ENCODE measurements at places on chromosomes 1 and 21. TPM values are rescaled to one million over a fixed set of nuclear protein-coding genes. Genes with fewer than 3 reads are reported as not detected.

The FAM72C gene
- 1.7 TPM for total RNA-seq

- DNase-seq, result no peak
Observed at GRCh38 chr1:174974711-174975119, 25.0 kb upstream of the CACYBP start.

- DNase-seq, result no peak
Observed at GRCh38 chr1:53378061-53378460, 50.2 kb upstream of the LRP8 start.

GRCh38 chr1:245856944-245857531, 650.0 kb downstream of the SMYD3 start:
- peak; percentile 29 for DNase-seq

GRCh38 chr1:181911715-181912114, 149.8 kb downstream of the ZNF648 start:
- no peak for DNase-seq
